Stimulated activated CD4-positive, alpha-beta T cell treated with anti-CD3 and anti-CD28 coated beads, Interleukin-1b, Interleukin-23, amount 100 ng/mL, for 48 hours (primary cell): ENCODE measurements at places on chromosomes 1 and 21.

DNA sequence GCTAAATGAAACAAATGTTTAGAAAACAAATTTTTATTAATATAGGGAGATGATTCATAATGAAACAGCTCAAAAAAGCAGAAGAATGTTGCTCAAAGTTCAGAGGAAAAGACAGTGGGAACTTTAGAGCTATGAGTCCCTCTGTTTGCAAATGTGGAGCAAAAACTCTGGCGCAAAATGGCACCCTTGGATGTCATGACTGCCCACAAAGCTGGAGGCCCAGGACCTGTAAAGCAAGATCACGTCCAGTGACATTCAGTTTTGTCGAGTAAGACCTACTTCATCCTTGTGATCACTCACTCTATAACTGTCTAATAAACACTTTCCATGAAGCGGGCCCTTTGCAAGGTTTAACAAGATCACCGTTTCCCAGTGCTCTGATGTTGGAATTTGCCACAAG is 9.1 kb upstream of the EXO1 start:
- DNase-seq, result no peak

- no peak for DNase-seq
Observed at GRCh38 chr1:74693473-74693872, 19.9 kb upstream of the ERICH3 start.

DNA sequence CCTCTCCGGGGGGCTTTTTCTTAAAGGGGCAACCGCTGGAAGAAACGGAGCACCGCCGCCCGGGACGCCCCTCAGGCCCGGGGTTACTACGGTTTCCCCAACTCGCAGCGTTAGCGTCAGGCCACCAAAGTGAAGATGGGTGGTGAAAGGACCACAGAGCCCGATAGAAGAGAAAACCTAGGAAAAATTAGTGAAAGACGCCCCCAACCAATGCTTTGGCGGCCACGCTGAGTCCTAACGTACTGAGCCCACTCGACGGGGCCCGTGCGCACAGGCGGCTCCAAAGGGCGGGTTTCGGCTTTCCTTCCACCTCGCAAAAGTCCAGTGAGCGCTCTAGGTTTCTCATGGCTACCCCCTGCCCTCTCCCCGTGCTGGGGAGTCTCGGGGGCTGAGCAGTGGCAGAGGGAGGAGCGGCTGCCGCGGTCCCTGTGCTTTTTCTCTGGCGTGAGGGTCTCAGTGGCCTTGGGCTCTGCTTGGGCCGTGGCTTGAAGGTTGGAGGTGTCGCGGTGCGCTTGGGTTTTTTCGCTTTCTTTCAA is 12.2 kb upstream of the SPEN start:
- DNase-seq, result no peak

- DNase-seq, result peak; percentile 75
Observed at GRCh38 chr1:202189001-202189790, 4.4 kb upstream of the LGR6 start.

- DNase-seq, result no peak
Observed at GRCh38 chr1:186672131-186672530, 8.1 kb downstream of the PTGS2 start.

- no peak for DNase-seq
Observed at GRCh38 chr1:43437031-43437973, 16.4 kb downstream of the HYI start.
